ENCODE measurements at places on chromosomes 1 and 21. TPM values are rescaled to one million over a fixed set of nuclear protein-coding genes. Genes with fewer than 3 reads are reported as not detected.
A peak's percentile ranks its signal among the peaks of the same experiment; 100 is the strongest.

The LRRC71 gene
- total RNA-seq, result not detected

The KCNK1 gene
- 12.7 TPM for total RNA-seq

The CAMK2N1 gene
- total RNA-seq, result 0.82 TPM

The OR6N1 gene
- total RNA-seq, result not detected

The KCNJ9 gene
- total RNA-seq, result 0.08 TPM

The HTR6 gene
- total RNA-seq, result 0.66 TPM

The OR2T33 gene
- not detected for total RNA-seq

- no peak overlapping the region for H3K4me3 ChIP-seq
- DNase-seq, result no peak
- H3K27ac ChIP-seq, result no peak overlapping the region
- no peaks in the 10 kb centered on the region for H3K36me3 ChIP-seq
- no peaks in the 10 kb centered on the region for H3K27me3 ChIP-seq
- H3K4me1 ChIP-seq, result peaks cover 5% of the 10 kb centered on the region
These were observed 27.5 kb downstream of the HUNK start for GRCh38 chr21:31900121-31900895.

GRCh38 chr1:234213658-234214128 is 159.6 kb upstream of the COA6 start:
- no peak for DNase-seq
- H3K27ac ChIP-seq, result no peak overlapping the region
- H3K36me3 ChIP-seq, result no peaks in the 10 kb centered on the region

DNA sequence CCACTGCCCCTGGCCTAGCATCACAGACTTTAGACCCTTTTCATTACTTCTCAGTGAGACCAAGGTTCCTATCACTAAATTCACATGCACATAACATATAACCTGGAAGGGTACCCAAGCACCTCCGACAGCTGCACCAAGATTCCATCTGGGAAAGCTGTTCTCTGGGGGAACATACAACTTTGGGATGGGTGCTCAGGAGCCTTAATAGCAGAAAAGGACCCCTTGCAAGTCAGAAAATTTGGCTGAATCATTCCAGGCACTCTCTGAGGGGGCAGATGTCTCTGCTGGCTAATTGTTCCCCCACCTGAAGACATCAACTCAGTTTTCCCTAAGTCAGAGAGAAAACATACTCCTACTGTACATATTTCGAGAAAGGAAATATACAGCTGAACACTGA is 41.3 kb upstream of the PSEN2 start:
- H3K36me3 ChIP-seq, result no peaks in the 10 kb centered on the region
- H3K27ac ChIP-seq, result no peak overlapping the region
- H3K27me3 ChIP-seq, result no peaks in the 10 kb centered on the region
- no peak for DNase-seq
- no peak overlapping the region for H3K4me3 ChIP-seq
- peaks cover 11% of the 10 kb centered on the region for H3K4me1 ChIP-seq

DNA sequence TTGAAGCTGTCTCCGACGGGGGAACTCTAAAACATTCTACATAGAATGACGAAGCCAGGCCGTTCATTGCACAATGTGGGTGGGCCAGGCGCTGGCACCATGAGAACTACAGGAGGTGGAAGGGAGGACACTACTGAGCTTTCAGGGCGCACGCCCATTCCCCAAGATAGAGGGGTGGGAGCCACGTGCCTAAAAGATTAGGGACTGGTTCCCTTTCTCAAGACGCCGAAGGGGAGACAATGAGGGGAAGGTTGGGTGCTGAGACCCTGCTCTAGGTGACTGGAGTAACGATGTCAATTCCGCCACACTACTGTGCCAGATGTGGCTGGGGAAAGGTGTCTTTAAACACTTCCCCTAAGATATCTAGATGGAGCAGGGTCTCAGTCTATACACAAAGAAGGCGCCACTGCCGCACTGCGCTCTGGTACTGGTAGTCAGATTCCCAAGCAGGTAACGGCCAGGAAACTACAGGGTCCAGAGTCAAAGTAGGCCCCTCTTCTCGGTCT is 782 bp downstream of the CSDE1 start:
- H3K4me3 ChIP-seq, result peak overlapping the region; percentile 72
- H3K27ac ChIP-seq, result peak overlapping the region; percentile 94
- H3K27me3 ChIP-seq, result no peaks in the 10 kb centered on the region
- 0 out of 2 replicates have a peak, but pooled peaks cover 4% of the 10 kb centered on the region for H3K36me3 ChIP-seq
- H3K4me1 ChIP-seq, result peaks cover 42% of the 10 kb centered on the region
- peak; percentile 76 for DNase-seq

DNA sequence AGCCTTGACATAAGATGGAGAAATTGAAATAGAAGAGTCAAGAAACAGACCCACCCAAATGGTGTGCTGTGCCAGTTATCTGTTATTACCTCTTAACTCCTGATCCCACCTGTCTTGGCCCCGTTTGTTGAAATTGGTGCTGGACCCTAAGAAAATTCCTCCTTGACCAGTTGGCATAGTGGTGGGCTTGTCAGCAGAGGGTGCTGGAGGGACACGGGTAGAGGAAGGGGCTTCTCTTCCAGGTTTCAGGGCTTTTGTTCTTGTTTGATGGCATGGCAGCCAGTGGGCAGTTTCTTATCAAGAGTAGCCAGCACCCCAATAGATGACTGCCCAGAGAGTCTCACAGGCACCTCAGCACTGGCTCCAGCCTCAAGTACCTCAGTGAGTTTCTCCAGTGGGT is 51.6 kb downstream of the PCBP3 start:
- no peak overlapping the region for H3K27ac ChIP-seq
- DNase-seq, result peak; percentile 68
- H3K4me1 ChIP-seq, result no peaks in the 10 kb centered on the region
- H3K36me3 ChIP-seq, result no peaks in the 10 kb centered on the region
- H3K4me3 ChIP-seq, result no peak overlapping the region
- no peaks in the 10 kb centered on the region for H3K27me3 ChIP-seq

- H3K4me1 ChIP-seq, result no peaks in the 10 kb centered on the region
- H3K4me3 ChIP-seq, result no peak overlapping the region
- no peak for DNase-seq
- H3K27me3 ChIP-seq, result no peaks in the 10 kb centered on the region
- H3K36me3 ChIP-seq, result no peaks in the 10 kb centered on the region
These were observed 8.8 kb upstream of the ZNF124 start for GRCh38 chr1:247180581-247180980.

- H3K4me3 ChIP-seq, result no peak overlapping the region
- H3K36me3 ChIP-seq, result no peaks in the 10 kb centered on the region
- peak overlapping the region; percentile 98 for H3K27ac ChIP-seq
- no peak for DNase-seq
- no peaks in the 10 kb centered on the region for H3K27me3 ChIP-seq
These were observed 164.4 kb downstream of the NTPCR start for GRCh38 chr1:233114860-233115259.

GRCh38 chr1:170630977-170631376 is 33.0 kb upstream of the PRRX1 start:
- no peaks in the 10 kb centered on the region for H3K36me3 ChIP-seq
- no peaks in the 10 kb centered on the region for H3K4me1 ChIP-seq
- H3K27ac ChIP-seq, result no peak overlapping the region
- H3K4me3 ChIP-seq, result no peak overlapping the region

DNA sequence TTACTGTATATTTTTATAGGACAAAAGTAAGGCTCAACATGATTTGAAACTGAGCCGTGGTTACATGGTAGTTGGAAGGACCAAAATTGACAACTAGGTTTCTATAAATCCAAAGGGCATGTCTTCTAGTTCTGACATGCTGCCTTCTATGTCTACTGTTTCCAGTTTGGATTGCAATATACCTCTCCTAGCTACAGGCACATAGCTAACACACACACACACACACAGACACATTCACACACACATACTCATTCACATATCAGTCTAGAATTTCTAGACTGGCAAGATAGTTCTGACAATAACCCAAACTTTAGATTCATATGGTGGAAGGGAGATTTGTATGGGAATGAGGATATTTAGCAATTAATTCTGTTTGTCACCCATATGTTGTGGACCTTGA is 544.8 kb upstream of the CAMK1G start:
- H3K4me3 ChIP-seq, result no peak overlapping the region
- H3K4me1 ChIP-seq, result no peaks in the 10 kb centered on the region
- H3K27ac ChIP-seq, result no peak overlapping the region
- no peak for DNase-seq
- H3K27me3 ChIP-seq, result no peaks in the 10 kb centered on the region

GRCh38 chr1:209048941-209049669 is 534.4 kb upstream of the CAMK1G start:
- peaks cover 4% of the 10 kb centered on the region for H3K4me1 ChIP-seq
- H3K36me3 ChIP-seq, result no peaks in the 10 kb centered on the region
- H3K4me3 ChIP-seq, result no peak overlapping the region
- peak; percentile 12 for DNase-seq
- no peak overlapping the region for H3K27ac ChIP-seq

- H3K27me3 ChIP-seq, result no peaks in the 10 kb centered on the region
- H3K27ac ChIP-seq, result 0 out of 2 replicates have a peak overlapping the region, but pooled peaks have one; percentile 9
- DNase-seq, result no peak
- no peaks in the 10 kb centered on the region for H3K36me3 ChIP-seq
- no peak overlapping the region for H3K4me3 ChIP-seq
These were observed 35.9 kb downstream of the TMCC2 start for GRCh38 chr1:205263580-205264190.

DNA sequence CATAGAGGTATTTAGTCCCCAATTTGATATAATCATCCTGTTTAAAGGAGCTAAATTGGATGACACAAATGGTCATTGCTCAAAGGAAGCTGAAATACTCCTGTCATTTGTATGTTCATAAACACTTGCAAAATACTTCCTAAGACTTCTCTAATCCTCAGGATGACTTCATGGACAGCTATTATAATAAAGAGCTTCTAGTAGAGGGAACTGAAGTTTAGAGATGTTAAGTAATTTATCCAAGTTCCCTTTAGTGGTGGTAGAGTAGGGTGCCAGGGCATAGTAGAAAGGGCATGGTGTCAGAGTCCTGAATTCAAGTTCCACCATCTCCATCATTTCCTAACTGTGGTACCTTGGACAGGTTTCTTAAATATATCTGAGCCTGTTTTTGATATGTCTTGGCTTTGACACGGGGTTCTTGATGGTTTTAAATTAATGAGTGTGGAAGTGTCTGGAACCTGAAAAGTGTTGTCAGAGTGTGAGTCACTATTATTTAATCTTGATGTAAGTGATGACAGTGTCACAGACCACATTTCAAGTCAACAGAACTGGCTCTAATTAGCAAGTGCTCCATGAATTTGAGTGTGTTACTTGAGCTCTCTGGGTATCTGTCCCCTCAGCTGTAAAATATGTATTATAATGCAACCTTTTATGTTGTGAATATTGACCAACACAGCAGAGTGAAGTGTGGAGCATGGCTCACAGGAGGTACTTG is 12.1 kb upstream of the GBP6 start:
- no peaks in the 10 kb centered on the region for H3K4me1 ChIP-seq
- DNase-seq, result no peak
- no peak overlapping the region for H3K4me3 ChIP-seq
- H3K36me3 ChIP-seq, result no peaks in the 10 kb centered on the region

- H3K4me3 ChIP-seq, result no peak overlapping the region
- H3K27me3 ChIP-seq, result no peaks in the 10 kb centered on the region
- H3K36me3 ChIP-seq, result peaks cover 18% of the 10 kb centered on the region
- H3K4me1 ChIP-seq, result peaks cover 34% of the 10 kb centered on the region
These were observed 15.6 kb downstream of the UTP11 start for GRCh38 chr1:38028105-38028591.

GRCh38 chr1:238177960-238178645 is 287.4 kb upstream of the ZP4 start:
- no peak overlapping the region for H3K4me3 ChIP-seq
- DNase-seq, result peak; percentile 40
- H3K27me3 ChIP-seq, result no peaks in the 10 kb centered on the region
- H3K27ac ChIP-seq, result peak overlapping the region; percentile 32

GRCh38 chr1:107196973-107197562 is 56.2 kb downstream of the NTNG1 start:
- H3K27me3 ChIP-seq, result no peaks in the 10 kb centered on the region
- H3K36me3 ChIP-seq, result no peaks in the 10 kb centered on the region
- no peak overlapping the region for H3K4me3 ChIP-seq
- peaks cover 23% of the 10 kb centered on the region for H3K4me1 ChIP-seq
- peak; percentile 95 for DNase-seq
